Activated CD4-positive, alpha-beta T cell treated with anti-CD3 and anti-CD28 coated beads for 24 hours (primary cell): ENCODE measurements at places on chromosomes 7 and 10.

DNA sequence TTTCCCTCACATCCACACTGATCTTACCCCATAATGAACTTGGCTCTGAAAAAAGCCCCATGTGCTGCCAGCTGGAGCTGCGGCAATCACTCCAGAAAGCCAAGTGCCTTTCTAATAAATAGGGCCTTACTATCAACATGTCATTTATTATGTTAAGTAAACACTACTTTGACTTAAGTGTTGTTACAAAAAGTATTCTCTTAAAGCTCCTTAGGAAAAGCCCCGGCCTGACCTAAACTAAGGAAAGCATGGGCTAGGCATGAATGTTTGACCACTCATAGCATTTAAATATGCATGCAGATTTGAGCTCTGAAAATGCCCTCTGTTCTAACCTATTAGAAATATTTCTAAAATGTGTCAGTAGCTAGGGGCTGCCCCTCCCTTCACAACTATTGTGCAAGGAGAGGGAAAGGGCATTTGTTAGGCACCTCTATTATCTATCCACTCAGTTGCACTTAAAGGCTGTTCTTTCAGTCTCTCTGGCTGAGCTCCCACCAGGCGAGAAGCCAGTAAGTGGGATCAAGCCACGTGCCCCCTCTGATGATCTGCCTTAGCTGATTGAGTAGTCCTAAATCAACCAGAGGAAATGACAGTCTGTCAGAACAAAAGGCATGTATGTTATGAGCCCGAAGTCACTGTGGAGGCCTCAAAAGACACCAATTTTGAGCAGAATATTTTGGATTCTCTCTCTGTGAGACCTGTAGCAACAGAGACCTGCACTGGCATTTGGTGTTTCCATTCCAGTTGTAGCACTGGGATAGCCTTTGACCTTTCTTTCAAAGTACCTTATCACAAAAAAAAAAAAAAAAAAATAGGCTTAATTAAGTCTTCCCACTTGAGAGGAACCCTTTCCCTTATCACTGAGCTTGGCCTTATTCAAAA lies 77.1 kb downstream of the ITGB8 start:
- DNase-seq, result no peak

- DNase-seq, result peak; percentile 69
Measured at GRCh38 chr10:101780818-101781654, 2.2 kb downstream of the NPM3 start.

DNA sequence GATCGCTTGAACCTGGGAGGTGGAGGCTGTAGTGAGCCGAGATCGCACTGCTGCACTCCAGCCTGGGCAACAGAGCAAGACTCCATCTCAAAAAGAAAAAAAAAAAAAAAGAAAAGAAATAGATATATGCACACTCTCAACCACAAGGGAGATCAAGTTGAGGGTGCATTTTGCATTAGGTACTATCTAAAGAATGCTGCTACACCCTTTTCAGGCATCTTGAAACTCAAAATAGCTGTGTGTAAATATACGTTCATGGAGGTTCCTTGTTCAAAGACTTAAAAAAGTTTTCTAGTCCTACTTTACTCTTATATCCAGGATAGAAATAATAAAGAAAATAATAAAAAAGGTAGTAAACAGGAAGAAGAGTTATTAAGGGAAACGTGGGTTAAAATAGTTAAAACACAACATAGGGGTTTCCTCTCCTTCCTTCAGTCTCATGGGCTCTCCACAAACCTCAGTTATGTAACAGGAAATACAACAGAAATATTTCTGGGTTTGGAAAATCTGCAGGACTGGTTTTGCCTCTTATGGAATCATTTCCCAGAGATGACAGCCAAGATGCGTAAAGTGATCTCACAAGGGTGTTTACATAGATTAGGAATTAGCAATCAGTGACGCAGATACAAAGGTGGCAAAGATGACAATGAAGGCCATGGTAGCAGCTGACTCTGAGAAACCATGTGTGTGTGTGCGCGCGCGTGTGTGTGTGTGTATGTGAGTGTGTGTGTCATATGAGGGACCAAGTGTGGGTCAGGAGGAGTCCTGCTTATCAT lies 15.1 kb downstream of the STEAP4 start:
- no peak for DNase-seq

- DNase-seq, result no peak
Measured at GRCh38 chr10:81724431-81724830, 150.6 kb upstream of the NRG3 start.

DNA sequence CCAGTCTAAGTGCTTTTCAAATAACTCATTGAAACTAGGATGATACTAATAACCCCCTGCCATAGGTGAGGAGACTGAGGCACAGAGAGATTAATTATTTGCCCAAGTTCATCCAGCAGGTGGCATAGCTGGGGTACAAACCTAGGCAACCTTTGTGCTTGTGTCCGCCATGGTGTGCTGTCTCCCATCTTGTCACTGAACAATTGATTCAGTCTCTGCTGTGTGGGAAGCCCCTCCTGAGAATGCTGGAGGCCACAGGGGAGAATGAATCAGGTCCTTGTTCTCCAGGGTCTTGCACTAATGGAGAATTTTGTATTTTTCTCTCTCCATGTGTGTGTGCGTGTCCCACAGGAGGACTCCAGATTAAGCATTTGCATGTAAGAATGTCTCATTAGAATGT lies 15.8 kb upstream of the TMEM236 start:
- DNase-seq, result no peak

GRCh38 chr7:101874028-101874427 lies 56.6 kb downstream of the CUX1 start:
- no peak for DNase-seq

GRCh38 chr10:20870834-20871233 lies 26.3 kb downstream of the NEBL start:
- no peak for DNase-seq

DNA sequence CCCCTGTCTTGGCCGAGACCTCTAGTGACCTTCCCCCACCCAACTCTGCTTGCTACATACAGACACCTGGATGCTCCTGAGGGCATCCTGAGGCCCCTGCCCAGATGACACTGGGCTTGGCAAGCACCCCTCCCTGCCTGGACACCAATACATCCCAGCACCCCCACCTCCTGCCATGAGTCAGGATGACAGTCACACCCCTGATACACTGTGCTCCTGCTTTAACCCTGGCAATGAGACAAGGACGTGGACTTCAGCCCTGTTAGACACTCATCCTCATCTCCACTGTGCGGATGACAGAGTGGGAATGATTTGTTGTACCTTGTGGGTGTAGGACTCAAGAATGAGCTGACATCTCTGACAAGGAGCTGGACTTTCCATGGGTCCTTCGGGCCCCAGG lies 186.3 kb upstream of the ADCY1 start:
- no peak for DNase-seq

- no peak for DNase-seq
Measured at GRCh38 chr7:108190891-108191290, 60.7 kb upstream of the LAMB4 start.

DNA sequence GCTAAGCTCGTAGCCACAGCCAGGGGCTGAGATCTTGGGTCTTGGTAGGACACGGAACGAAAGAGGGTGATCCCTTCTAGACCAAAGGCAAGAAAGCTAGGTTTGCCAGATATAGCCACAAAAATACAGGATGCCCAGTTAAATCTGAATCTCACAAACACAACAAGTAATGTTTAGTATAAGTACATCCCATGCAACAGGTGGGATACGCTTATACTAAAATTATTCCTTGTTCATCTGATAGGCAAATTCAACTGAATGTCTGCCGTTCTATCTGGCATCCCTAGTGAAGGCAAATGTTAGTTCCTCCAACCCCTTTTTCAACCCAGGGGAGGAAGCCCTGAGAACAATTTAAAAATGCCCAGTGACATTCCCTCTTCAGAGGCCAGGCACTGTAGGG lies 131.1 kb upstream of the MGMT start:
- no peak for DNase-seq

- no peak for DNase-seq
Measured at GRCh38 chr7:155816192-155816508, 3.9 kb upstream of the SHH start.

- no peak for DNase-seq
Measured at GRCh38 chr10:43890124-43890523, 241.4 kb upstream of the ZNF32 start.

DNA sequence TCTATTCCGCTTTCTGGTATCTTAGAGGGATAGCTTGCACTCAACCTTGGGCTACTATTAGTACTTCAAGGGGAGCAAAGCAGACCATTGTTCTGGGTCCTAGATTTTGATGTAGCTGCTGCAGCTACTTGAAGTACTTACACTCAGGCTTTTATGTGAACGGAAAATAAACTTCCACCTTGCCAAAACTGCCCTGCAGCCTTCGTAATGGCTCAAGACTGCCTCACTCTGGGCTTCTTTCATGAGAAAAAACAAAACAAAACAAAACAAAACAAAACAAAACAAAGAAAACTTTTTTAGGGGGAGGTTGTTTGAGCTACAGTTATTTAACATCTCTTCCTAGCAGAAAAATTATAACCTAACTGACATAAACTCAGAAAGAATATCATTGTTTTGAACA lies 19.4 kb upstream of the EPHB6 start:
- no peak for DNase-seq

DNA sequence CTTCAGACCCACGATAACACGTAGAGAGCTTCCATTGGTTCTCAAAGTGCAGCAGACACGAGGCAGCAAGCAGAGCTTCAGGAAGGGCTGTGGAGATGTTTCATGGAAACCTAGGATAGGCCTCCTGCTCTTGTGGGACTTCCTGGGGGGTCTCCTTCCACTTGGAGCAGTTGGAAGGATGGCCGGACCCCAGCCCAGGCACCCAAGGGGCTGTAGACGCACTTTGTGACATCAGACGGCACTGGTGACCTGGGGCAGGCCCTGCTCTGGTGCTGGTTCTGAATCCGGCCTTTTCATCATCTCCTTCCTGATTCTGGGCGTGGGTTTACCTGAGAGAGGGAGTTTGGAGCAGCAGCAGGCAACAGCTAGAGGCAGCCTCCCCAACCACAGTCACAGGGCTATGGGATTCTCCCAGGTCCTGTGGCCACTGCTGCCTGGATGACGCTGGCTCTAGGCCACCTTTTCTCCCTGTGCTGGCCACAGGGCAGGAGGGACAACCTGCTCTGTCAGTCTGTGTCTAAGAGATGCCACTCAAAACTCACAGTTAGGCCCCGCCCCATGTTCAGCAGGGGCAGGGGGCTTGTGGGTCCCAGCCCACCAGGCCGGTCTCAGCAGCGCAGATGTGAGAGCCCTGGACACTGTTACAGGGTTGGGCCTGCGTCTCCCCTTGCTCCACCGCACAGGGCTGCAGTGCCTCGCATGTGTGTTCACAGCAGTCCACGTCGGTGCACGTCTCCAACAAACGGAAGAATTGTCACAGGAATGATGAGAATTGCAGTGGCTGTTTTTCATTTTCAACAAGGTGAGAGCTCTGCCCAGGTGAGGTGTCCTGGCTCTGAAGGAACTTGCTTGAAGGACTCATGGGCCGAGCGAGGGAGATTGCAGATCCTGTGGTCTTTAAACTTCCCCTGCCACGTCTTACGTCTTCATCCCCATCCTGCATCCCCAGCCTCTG lies 569.3 kb downstream of the TCERG1L start:
- DNase-seq, result no peak

GRCh38 chr10:42929236-42929635 lies 146.6 kb downstream of the BMS1 start:
- no peak for DNase-seq

DNA sequence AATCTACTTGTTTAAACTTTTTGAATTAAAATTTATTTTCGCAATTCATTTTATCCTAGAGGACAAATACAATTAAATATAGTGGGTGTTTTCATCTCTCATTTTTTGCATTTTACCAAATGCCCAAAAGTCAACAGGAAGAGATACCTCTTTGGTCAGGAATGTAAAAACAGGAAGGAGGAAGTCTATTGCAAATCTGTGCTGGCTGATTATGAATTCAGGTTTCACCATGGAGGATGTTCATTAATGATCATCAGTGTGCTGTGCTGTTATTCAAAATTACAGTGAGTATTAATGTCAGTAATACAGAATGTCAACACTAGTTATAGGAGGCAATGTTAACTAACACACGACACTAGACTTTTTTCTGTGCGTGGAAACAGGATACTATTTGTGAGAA lies 24.7 kb downstream of the EXOC6 start:
- DNase-seq, result no peak

GRCh38 chr10:9733766-9734165 lies 1283.9 kb upstream of the CELF2 start:
- DNase-seq, result no peak

DNA sequence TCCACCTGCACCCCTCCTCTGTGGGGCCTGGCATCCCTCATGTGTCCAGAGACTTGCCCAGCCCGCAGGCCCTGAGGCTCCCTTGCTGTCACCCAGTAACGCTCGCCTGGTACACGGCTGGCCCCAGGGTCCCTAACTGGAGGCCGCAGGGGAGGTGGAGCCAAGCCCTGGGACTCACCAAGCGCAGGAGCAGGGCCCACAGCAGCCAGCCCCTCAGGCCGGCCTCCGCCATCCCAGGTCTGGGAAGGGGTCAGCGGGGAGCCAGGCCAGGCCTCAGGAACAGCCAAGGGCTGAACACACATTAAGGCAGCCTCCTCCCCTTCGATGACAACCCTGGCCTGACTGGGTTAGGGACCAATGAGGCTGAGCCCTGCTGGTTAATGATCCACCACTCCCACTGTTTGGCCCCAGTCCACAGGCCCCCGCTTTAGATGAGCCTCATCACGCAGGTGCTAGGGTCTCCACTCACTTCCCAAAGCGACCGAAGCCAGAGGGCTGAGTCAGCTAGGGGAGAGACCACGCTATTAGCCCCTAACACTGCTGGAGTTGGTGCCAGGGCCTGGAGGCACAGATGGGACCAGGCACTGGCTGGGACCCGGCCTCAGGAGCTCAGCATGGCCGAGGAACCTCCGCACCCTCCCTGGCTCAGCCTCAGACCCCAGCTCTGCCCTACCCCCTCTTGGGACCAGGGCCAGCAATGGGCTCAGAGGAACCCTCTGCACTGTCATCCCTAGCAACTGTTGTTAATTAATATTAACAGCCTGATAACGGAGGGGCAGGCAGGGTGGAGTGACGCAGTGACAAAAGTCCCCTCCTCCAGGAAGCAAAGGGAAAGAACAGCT lies at the start of gene NPC1L1:
TSS of gene NPC1L1 (minus strand) at position 303 of the 842 bp plus-strand sequence. CDS start at position 232, 71 bp downstream.
- DNase-seq, result no peak

GRCh38 chr7:100874577-100875355 lies at the start of gene SRRT:
Gene SRRT (plus strand): TSS chr7:100875103. CDS start chr7:100875591, 488 bp downstream.
- peak; percentile 99 for DNase-seq

DNA sequence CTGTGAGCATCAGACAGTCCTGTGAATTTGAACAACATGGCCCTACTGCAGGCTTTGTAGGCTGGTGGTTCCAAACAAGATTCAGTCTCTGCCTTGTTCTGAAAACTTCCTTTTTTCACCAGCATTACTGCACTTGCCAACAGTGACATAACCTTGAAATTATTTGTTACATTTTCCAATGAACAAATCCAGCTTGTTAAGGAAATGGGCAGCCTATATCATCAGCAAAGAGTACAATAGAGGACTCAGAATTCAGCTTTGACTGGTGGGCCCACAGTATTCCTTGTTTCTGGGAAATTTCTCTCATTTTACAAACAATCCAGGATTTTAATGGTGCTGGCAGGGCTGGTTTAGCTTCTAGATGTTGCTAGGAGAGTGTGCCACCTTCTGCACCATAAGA lies 703.7 kb upstream of the FZD8 start:
- no peak for DNase-seq

- no peak for DNase-seq
Measured at GRCh38 chr7:17709127-17709526, 231.2 kb downstream of the SNX13 start.

GRCh38 chr7:157652161-157652953 lies 315.6 kb downstream of the DNAJB6 start:
- no peak for DNase-seq

- DNase-seq, result no peak
Measured at GRCh38 chr10:36721871-36722270, 403.5 kb upstream of the ANKRD30A start.

GRCh38 chr7:44621750-44622103 lies 15.3 kb downstream of the OGDH start:
- DNase-seq, result no peak

GRCh38 chr10:95214793-95215192 lies 20.8 kb downstream of the ACSM6 start:
- no peak for DNase-seq
